ENCODE measurements at places on chromosomes 1 and 21.

GRCh38 chr1:59738591-59739015 lies 76.1 kb upstream of the HOOK1 start:
- no peak for DNase-seq

DNA sequence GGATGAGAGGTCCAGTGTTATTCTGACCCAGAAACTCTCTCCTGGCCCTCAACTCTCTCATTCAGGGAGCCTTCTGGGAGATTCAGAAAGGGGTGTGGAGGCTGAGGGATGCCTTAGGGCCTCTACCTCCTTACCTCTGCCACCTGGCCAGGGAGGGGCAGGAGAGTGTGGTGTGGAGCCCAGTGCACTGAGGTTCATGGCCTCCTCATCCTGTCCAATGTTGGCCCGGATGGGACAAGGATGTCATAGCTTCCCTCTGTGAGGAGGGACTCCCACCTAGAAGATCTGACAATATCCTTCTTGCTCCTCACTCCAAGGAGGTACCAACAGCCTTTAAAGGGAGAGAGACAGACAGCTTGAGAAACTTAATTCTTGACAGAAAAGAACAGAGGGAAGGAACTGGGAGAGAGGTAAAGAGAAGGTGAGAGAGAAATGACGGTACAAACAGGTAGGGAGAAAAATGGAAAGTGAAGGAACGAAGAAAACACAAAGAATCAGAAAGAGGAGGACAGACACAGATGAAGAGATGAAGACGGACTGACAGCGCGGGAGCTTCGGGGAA lies 779 bp downstream of the BEND5 start:
- no peak for DNase-seq

- no peak for DNase-seq
These were observed 2.5 kb downstream of the KLHL20 start for GRCh38 chr1:173717238-173717637.

GRCh38 chr1:32948390-32948722 lies 16.3 kb downstream of the RNF19B start:
- no peak for DNase-seq

DNA sequence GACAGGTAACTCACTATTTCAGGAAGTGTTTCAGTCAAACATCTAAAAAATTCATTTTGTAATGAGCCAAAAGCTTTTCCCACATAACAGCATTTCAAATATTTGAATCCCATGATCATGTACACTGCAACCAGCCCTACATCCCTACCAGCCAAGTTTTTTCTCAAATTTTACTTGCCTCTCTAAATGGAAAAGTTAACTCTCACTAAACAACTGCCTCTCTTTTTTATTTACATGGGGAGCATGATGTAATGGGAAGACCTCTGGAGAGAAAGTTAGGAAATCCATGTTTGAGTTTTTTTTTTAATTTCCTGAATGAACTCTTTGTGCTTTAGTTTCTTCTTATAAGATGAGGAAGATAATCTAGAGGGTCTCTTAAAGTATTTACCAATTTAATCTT lies 70.5 kb downstream of the TTLL7 start:
- no peak for DNase-seq

GRCh38 chr1:114081437-114082303 lies 72.0 kb downstream of the SYT6 start:
- no peak for DNase-seq

Measured in progenitor cell of endocrine pancreas (in vitro differentiated cells).